NCI-H1417 treated with DMSO at 0.1 percent for 48 hours (cell line): ENCODE measurements at places on chromosomes 2 and 18.

DNA sequence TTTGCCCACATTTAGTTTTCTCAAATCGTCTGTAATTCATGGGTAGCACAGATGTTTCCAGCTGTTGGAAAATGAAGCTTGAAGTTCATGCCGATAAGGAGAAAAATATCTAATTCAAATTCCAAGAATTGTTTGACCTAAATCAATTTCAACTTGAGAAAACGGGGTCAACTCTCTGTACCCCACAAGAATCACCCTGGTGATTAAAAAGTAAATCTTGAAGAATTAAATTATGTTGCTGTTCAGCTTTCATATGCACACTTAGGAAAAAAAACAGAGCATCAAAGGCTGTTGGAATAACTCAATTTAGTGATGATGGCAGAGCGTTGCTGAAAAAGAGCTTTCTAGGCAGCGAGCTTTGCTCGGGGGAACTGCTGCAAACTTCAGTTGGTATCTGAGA, 43.0 kb downstream of the SLC4A3 start:
- DNase-seq, result no peak

- no peak for DNase-seq
Observed at GRCh38 chr2:74540291-74540690, 10.6 kb downstream of the HTRA2 start.

DNA sequence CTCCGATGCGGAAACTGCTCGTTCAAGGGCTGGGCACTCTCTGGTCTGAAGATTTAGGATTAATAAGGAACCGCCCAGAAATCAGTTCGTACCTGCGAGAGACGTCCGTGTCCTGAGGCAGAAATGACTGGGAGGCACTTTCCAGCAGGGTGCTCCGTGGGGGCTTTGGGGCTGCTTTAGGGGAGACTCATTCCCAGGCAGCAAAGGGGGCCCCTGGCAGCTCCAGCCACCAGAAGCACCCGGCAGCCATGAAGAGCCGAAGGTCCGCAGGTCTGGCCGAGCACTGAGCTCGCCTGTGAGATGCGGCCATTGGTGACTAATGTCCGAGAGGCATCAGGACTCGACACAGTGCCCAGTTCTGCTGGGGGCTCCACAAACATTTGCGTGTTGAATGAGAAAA, 20.9 kb downstream of the KCNG2 start:
- DNase-seq, result no peak

DNA sequence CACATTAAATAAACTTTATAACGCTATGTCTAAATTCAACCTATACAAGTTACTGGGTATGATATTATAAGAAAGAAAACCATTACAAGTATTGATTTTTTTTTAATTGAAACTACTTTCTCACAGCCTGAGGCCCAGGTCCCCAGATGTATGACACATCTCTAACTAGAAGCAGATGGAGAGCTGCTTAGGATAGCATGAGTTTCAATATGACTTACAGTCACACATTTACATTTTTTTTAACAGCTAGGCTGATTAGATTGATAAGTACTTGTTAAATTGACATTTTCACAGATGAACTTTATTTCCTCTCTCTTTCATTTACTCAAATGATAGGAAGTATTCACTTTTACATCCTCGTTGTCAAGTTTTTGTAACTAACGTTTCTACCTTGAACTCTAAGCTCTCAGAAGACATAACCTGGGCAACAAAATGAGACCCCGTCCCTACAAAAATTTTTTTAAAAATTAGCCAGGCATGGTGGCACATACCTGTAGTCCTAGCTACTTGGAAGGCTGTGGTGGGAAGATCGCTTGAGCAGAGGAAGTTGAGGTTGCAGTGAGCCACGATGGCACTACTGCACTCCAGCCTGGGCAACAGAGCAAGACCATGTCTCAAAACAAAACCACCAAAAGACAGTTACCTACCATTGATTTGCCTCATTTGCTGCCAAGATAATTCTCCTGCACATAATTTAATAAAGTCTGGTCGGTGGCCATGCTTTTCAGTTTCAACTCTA, 52.4 kb downstream of the STK39 start:
- no peak for DNase-seq

- DNase-seq, result no peak
Observed at GRCh38 chr2:204315236-204315662, 230.0 kb upstream of the PARD3B start.

DNA sequence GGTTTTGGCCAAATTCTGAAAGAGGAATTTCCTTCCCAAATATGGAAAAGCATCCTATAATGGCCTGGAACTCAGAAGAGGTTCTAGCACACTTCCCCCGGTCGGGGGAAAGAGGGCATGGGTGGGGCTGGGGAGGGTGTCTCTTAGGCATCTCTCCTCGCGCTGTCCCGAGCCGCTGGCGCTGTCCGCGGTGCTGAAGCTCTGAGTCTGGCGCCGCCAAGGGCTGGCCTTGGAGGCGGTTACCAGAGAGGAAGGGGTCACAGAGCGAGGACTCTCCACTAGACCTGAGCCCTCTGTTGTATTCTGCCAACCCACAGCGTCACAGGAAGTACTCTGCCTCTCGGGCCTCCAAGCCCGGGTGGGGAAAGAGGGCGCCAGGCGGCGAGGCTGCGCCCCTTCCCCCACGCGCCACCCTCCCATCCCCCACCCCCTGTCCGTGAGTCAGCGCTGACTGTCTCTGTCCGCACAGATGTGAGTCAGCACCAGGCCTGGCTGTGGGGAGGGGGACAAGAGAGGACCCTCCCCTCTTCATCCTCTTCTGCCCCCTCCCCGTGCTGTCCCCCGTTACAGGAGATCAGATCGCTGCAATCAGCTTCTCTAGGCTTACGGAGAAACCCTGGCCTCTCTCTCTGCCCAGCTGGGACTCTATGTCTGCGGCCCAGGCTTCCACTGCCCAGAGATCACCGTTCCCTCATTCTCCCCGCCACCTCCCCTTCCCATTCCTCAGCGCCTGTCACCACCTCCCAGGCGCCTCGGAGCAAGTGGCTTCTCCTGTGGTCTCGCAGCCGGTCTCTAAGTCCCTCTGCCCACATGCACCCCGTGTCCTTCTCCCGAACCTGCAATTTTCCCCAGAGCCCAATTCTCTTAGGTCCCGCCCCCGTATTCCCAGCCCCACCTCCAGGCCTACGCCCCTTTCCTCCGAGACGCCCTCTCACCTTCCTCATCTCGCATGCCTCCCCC, 779 bp downstream of the PTPRN start:
- DNase-seq, result no peak

GRCh38 chr2:86038291-86039081, 67.2 kb downstream of the POLR1A start:
- no peak for DNase-seq

GRCh38 chr2:10006236-10007161, 36.9 kb upstream of the KLF11 start:
- DNase-seq, result peak; percentile 49
